IPS DF 19.7 (cell line): ENCODE measurements at places on chromosomes 6 and 20.

DNA sequence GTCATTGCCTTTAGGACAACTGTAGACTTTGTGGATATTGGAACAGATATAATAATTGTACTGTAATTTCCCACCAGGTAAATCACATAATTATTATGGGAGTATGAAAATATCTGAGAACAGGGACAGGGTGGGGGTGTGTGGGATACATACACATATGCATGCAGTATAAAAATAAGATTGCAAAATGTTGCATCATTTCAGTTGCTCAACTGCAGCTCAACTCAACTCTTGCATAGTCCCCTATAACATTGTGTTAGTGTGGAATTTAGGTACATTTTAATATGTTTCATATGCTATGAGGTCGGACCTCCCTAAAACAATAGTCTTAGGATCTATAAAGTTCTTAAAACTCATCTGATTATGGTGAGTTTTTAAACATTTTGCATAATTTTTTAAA, 275.0 kb upstream of the FLRT3 start:
- DNase-seq: no peak

GRCh38 chr20:15561707-15562404, 1011.4 kb downstream of the KIF16B start:
- DNase-seq: no peak

DNA sequence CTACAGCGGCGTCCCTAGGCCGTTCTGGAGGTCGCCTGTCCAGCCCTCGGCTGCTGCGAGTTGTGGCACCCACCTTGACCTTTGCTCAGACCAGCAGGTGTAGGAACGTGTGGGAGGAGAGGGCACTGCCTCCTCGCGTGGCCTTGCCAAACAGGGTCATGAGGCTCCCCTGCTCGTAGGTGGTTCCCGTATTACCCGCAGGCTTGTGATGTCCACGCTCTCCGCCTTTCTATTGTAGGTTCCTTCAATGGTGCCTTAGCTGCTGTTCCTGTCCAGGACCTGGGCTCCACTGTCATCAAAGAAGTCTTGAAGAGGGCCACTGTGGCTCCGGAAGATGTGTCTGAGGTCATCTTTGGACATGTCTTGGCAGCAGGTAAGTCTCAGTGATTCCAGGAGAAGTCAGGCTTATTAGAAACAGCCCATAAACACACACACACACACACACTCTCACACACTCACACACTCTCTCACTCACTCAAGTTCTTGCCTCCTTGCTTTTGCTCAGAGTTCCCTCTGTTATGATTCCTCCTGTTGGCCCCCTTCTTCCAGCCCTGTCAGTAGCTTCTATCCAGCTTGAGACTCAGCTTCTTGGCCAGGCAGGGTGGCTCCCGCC, 942 bp downstream of the ACAT2 start:
- no peak for DNase-seq

DNA sequence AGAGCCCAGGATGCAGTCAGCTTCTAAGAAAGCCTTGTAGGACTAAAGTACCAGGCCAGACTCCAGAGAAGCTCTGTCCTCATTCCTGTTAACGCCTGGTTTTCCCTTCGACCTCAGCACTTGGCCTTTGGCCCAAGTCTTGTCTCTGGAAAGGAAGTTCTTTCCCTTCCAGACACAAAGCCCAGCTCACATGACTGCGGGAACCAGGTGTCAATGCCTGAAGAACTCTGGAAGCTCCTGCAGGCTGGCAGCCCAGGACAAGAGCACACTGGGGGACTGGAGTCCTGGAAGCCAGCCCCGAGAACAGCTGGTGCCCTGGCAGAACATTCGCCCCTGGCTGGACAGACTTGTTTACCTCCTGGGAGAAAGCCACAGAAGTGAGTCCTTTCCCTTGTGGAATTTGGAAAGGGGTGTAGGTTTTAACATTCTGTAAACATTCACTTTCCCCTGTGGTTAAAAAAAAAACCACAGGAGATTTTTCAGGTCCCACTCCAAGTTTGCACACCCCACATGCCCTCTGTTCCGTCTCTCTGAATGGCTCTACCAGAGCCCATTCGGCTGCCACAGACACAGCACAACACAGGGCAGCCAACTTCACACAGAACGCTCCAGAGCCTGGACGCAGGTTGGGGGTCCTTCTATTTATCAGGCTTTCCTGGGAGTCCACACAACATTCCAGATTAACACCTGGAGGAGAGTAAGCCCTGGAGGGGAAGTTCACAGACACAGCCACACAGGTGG, 18.1 kb downstream of the ACSS1 start:
- no peak for DNase-seq

GRCh38 chr6:21710908-21711627, 117.5 kb downstream of the SOX4 start:
- DNase-seq: no peak

DNA sequence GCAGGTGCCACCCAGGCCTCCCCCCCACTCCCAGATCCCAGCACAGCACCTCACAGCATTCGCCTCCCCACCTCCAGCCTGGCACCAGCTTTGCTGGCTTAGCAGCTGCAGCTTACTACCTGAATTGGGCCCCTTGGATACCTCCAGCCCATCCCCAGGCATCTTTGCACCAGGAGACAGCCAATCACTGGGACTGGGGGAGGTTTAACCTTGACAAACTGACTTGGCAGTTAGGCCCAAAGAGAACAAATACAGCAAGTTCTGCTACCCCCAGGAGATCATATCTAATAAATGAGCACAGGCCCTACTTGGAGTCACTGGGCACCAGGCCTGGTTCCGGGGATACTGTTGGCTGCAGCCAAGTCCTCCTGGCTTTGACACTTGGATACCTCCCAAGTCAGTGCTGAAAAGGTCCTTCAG, 8.8 kb downstream of the PDRG1 start:
- DNase-seq: no peak

- peak; percentile 23 for DNase-seq
Measured at GRCh38 chr6:11425431-11425871, 112.1 kb upstream of the TMEM170B start.

GRCh38 chr6:12422848-12423247, 132.7 kb downstream of the EDN1 start:
- DNase-seq: no peak

- DNase-seq: no peak
Measured at GRCh38 chr6:41153992-41154625, at the start of gene TREML1. TREML1 (minus strand) TSS chr6:41154347; CDS start chr6:41154288, 59 bp downstream.

GRCh38 chr6:140970485-140970884, 1162.2 kb upstream of the GJE1 start:
- DNase-seq: no peak

DNA sequence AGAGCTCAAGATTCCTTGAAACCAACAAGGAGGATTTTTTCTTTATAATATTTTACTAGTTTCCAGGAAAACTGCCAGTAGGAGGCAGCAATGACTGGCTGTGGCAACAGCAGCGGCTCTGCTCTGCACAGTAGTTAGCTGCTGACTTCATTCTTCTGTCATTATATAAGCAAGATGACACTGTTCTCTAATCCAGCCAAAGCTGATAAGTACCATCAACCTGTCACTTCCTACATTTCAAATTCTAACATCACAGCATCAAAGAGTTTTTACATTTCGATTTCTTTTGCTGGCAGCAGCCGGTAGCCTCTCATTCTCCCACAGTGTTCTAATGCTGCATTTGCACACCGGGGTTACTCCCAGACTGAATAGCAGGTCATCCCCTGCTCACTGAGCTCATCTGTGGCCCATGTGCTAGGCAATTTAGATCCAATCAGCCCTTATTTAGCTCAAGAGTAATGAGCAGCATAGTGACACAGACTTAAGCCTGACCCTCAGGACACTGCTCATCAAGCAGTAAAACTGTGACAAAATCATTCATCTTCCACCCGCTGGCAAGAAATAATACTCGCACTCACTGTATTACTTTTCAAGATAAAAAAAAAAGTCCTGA, 67.8 kb downstream of the MMS22L start:
- no peak for DNase-seq
